Sciatic nerve (tissue), 2 donors: ENCODE measurements at places on chromosomes 5 and 9.

- no peak for DNase-seq
These were observed 11.7 kb upstream of the F2R start for GRCh38 chr5:76704131-76704663.

DNA sequence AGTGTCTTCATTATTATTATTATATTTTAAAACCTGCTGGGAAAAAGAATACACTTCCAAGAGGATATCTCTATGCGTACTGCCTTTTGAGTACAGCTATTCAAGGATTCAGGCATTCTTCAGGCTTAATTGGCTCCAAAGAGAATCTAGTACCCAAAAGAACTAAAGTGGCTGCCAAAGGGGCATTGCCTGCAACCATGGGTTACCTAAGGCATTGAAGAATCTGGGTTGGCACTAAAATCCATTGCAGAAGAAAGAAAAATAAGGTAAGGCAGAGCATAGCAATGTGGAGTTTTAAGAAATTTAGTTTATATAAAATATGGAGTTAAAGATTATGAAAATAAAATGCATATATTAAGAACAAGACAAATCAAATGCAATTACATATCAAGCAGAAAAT is 223.5 kb downstream of the TMEM161B start:
- no peak for DNase-seq

- DNase-seq: no peak
These were observed 87.9 kb downstream of the KCNT1 start for GRCh38 chr9:135789838-135790291.

GRCh38 chr5:122985954-122986721 is 50.4 kb downstream of the PPIC start:
- DNase-seq: no peak

DNA sequence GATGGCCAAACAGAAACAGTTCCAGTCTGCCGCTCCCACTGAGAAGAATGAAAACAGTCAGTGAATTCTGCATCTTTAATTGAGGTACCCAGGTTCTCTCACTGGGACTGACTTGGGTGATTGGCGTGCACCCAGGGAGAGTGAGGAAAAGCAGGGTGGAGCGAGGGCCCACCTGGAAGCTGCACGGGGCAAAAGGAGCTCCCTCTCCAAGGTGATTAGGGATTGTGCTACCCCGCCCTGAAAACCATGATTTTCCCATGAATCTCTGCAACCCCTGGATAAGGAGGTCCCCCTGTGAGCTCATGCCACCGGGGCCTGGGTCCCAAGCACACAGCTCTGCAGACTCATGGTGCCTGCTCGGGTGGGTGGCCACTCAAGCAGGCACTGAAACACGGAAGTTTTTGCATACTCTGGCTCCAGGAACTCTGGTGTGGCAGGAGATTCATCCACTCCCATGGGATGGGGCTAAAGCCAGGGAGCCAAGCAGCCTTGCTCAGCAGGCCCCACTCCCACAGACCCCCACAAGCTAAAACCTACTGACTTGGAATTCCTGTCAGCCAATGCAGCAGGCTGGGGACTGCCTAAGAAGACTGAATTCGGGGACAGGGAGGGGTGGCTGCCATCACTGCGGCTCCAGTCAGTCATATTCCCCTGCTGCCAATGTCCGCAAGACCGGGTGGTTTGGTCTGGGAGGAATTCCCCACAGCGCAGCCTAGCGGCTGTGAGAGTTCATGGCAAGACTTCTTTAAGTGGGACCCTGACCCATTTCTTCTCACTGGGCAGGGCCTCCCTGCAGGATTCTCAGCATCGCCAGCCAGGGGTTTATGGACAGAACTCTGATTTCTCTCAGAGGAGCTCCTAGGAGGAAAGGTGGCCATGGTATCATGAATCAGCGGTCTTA is 652.2 kb upstream of the RGMB start:
- DNase-seq: no peak

DNA sequence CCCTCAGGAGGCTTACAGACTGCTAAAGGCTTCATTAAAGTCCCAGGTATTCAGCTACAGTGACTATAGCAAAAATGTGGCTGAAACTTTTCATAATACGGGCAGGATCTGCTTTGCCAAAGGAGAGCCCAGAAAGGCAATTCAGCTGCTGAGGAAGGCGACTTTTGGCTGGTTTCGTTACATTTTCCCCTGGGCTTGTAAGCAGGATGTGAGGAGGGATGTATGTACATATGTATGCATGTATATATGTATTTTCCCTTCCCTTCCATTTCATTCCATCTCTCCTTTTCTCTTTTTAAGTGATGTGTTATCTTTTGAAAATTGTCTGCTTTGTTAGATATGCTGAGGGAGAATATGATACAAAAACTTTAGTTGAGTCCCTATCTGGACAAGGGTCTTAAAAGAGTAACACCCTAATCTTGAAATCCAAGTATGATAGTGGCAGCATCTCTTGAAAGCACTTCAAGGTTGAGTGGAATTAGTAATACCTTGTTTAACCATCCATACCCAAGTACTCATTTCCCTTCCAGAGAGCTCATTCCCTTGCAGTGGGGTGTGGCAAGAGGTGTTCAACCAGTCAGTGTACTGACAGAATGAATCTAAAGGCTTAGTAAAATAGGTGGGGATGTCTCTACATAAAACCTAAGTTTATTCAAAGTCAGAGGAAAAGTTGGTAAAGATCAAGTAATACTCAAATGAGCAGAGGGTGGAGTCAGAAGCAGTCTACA is 28.7 kb downstream of the RAD1 start:
- no peak for DNase-seq

- DNase-seq: no peak
These were observed 668 bp downstream of the ETF1 start for GRCh38 chr5:138542180-138542955.

- DNase-seq: no peak
These were observed 225.3 kb downstream of the MCTP1 start for GRCh38 chr5:95059636-95060035.

- no peak for DNase-seq
These were observed 30.2 kb upstream of the STK32A start for GRCh38 chr5:147204576-147204975.

DNA sequence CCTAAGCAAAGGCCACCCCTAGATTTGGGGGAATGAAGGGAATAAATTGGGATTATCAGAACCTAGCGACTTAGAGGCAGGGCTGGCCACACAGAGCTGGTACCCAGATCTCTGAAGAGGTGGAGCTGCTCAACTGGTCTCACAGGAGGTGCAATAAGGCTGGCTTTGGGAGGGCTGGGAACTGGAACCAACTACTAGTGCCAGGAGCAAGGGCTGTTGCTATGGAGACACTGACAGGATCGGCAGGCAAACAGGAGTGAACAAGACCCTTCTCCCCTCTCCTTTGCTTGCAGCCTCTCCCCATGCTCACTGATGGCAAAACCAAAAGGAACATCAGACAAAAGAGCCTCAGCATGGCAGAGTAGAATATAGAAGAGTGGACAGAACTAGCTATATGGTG is 17.0 kb upstream of the WHRN start:
- DNase-seq: no peak

DNA sequence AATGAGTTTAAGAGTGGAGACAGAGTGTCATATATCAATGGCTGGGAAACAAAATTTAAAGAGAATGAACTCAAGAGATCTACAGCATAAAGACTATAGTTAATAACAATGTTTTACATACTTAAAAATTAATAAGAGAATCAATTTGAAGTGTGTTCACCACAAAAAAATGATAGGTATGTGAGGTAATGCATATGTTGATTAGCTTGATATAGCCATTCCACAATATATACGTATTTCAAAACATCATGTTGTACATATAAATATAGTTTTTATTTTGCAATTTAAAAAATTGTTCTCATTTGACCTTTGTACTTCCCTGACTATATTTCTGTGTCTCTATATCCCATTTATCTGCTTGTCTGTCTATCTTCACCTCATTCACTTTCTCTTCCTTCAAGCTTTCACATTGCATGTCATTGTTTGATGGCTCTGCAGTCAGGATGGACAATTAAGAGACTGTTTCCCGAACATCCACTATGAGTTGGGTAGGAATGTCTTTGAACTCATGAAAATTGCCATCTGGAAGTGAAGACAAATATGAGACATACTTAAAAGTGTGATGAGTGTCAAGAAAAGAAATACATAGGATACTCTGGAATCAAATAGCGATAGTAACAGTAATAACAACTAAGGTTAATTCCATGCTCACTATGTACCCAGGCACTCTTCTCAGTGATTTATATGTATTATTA is 359.9 kb upstream of the ACTBL2 start:
- DNase-seq: no peak

- DNase-seq: no peak
These were observed 29.5 kb downstream of the RXRA start for GRCh38 chr9:134355561-134356279.

DNA sequence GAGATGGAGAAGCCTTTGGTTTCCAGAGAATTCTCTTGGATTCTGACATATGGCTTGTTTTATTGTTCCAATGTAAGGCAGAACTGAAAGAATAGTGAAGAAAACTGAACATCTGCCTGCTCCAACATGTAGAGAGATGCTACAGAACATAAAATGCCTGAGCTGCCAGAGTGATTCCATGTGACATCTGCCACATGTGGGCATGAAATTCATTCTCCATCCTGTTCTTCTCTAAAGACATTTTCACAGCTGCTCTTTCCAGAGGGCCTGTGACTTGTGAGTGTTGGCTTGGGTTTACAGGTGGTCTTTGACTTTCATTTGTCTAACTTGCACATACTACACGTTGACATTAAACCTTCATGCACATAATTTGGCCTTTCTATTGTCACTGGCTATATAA is 33.7 kb upstream of the TXN start:
- no peak for DNase-seq

GRCh38 chr5:31854181-31855133 is 215.5 kb downstream of the PDZD2 start:
- peak; percentile 70 for DNase-seq

DNA sequence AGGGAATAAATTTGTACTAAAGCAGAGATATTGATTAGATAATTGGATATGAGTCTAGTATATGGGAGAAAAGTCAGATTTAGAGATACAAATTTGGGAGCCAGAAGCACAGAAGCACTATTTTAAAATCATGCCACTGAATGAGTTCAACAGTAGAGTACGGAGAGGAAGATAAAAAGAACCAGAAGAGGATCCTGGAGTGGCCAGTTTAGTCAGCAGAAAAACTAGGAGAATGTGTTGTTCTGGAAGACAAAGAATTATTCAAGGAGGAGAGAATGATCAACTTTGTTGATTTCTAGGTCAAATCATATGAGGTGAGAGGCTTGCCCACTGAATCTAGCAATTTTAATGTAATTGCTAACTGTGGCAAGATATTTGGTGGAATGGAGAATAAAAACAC is 67.0 kb downstream of the NIPBL start:
- no peak for DNase-seq

GRCh38 chr5:128925973-128926372 is 39.3 kb upstream of the SLC27A6 start:
- no peak for DNase-seq

- DNase-seq: no peak
These were observed 3.0 kb downstream of the GOLM1 start for GRCh38 chr9:86096386-86096785.

DNA sequence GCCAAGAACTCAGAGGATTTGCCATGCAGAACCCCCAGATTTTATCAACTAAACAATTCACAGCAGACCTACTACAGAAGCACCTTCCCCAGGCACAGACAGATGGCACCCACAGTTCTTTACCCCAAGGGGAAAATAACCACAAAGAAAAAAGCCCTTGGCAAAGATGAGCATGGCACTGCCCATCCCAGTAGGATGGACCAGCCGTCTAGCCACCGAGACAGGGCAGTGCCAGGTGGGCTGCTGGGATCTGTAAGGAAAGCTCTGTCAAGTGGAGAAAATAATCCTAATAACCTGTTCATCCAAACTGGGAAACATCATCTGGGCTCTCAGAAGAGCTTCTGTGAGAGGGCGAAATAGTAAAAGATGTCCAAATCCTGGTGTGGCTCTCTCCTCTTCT is 130.0 kb downstream of the COL23A1 start:
- peak; percentile 4 for DNase-seq

- no peak for DNase-seq
These were observed 2.2 kb downstream of the SPOCK1 start for GRCh38 chr5:137496919-137497318.

GRCh38 chr9:108396193-108396592 is 459.6 kb downstream of the ACTL7B start:
- no peak for DNase-seq

DNA sequence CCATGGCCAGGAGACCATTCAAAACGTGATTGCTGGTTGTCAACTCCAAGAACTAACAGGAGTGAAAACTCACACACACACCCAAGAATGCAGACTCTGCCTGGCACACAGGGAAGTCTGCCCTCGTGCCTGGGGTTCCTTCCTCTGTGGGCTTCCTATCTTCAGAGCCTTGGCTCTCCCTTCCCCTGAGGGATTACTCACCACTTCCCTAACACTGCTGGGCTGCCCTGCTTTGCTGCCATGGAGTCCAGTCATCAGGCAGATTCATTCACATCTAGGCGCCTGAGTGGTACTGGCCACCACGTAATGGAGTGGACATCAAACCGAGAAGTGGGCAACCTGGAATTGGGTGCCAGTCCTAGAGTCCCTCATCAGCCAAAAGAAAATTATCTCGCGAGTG is 76.4 kb upstream of the PRSS3 start:
- peak; percentile 61 for DNase-seq

GRCh38 chr5:124136609-124137008 is 609.8 kb downstream of the ZNF608 start:
- DNase-seq: no peak

DNA sequence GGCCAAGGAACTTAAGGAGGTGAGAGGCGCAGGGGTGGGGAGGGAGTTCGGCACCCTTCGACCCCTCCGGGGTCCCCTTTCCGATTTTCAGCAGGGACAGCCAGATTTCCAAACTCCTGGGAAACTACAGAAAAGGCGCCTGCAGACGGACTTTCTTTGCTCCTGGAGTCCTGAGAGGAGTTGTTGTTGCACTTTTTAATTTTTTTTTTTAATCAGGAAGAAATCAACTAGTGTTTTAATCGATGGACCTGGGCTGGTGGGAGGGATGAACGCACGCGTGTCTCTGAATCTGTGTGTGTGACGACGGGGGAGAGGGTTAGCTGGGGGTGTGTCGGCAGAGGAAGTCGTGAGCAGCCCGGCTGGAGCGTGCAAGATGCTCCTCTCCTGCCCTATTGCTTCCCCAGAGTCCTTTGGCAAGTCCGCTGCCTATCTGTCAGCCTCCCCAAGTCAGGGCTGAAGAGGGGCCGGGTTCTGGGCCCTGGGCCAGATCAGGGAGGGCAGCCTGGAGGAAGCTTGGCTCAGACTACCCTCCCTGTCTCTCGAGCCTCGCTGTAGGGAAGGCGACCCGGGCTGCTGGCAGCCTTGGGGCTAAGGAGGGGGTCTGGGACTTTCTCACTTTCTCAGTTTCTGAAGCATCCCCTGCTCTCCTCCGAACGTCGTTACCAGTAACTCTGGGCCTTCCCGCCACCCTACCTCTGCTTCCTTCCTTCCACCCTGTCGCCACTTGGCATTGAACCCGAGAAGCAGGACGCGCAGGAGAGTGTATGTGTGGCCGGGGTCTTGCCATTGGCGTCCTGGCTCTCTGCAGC is 731 bp downstream of the PRR16 start:
- DNase-seq: no peak
